ENCODE measurements at places on chromosomes 7 and 10.

DNA sequence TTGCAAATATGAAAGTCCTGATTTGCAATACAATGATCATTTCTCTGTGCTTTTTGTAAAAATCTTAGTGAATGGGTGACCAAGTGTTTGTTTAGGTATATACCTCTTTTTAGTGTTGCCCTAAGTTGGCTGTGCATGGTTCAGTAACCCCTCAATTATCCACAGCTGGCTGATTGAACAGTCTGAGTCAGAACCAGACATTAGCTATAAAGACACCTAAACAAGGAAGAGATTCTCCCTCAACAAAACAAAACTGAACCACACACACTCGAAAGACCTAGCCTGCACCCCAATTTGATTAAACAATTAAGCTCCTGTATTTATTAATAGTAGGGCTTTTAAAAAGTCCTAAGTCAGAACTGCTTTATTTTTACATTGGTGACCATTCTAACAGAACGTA lies 2.8 kb downstream of the RSBN1L start:
- DNase-seq: peak; percentile 61

DNA sequence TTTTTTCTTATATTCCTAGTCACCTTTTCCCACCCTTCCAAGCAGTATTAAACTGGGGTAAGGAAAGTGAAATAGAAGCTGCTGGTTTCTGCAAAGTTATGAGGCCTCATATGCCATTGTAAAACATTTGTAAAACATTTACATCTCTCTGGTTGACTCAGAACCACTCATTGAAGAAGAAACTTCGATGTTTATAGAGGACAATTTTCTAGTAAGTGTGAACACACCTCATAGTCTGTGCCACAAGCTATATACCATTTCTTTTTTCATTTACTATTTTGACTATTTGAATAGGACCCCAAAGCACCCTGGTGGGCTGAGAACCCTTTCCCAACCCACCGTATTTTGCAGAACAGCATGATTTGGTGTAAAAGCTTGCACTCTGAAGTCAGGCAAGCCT lies 12.9 kb upstream of the ITGB1 start:
- DNase-seq: no peak

DNA sequence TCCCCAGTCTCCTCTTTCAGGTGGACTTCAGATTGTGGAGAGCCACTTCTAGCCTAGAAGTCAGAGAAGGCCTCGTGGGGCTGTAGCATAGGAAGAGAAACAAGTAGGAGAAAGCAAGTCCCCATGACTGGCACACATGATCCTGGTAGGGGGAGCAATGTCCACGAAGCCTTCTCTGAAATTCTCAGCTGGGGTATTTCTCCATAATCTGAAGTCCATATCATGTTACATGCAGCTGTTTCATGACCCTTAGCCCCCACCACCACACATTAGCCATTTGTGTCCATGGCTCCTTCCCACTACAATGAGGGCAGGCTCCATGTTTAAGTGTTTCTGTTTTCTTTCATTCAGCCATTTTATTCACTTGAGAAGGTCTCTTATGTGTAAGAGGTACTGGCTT lies 43.2 kb downstream of the LAMB4 start:
- DNase-seq: no peak

- DNase-seq: peak; percentile 40
These were observed 137.2 kb upstream of the EFCAB10 start for GRCh38 chr7:105718511-105718925.

DNA sequence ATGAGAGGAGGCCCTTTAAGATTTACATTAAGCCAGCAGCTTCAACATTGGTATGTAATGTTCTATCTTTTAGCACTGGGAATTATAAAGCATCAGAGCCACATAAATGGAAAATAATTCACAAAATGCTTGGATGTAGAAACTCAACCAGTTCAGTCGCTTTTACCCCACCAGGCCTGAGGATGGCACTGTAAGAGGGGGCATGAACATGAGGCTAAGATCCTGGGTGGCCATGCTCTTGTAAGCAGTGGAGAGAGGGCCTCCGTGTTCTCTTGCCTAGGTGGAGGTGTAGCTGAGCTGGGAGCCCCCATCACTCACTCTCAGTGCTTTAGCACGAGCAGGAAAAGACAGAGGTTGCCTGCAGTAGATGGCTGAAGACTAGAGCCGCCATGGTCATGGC lies 238.8 kb downstream of the FANK1 start:
- peak; percentile 54 for DNase-seq

DNA sequence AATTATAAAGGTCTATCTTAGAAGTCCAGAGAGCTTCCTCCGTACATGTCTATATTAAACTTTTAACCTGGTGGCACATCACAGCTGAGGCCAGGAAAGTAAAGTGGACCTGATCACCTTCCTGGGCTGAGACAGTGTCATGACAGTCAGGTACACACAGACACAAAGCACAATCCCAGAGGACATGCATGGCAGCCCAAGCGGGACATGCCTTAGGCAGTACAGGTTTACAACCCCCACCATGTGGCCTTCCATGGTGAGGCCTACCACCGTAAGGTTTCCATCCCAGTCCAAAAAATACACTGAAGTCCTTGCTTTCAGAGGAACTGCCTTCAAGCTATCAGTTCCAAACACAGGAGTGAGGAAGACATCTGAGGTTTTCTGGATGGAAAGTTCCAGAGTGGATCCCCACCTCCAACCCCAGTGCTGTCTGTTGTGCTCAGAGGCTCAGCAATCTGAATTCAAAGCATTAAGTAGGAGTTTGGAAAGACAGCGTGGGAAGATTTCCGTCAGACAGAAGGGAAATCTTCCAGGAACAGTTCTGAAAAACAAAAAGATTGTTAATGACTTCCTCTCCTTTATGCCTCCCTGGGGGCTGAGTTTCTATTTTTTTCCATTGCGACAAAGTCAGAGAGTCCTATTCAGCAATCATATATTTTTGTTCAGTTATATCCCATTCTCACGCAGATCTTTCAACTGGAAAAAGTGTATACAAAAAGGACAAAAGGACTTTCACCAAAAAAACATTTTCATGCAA lies 20.1 kb downstream of the IFIT3 start:
- no peak for DNase-seq

DNA sequence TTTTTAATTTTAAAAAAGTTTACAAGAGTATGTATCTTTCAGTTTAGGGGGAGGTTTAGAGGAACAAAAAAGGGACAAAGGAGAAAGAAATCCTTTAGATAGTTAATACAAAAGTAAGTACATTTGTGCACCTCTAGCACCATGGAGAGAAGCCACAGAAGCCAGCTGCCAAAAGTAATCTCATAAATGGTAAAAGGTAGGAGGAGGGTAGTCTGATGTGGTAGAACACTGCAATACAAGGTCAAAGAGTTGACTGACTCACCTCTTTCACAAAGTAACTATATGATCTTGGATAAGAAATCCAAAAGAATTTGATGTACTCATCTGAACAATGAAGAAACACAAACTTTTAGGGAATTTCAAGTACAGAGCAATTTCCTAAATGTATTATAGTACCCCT lies 68.1 kb downstream of the CNOT4 start:
- no peak for DNase-seq

DNA sequence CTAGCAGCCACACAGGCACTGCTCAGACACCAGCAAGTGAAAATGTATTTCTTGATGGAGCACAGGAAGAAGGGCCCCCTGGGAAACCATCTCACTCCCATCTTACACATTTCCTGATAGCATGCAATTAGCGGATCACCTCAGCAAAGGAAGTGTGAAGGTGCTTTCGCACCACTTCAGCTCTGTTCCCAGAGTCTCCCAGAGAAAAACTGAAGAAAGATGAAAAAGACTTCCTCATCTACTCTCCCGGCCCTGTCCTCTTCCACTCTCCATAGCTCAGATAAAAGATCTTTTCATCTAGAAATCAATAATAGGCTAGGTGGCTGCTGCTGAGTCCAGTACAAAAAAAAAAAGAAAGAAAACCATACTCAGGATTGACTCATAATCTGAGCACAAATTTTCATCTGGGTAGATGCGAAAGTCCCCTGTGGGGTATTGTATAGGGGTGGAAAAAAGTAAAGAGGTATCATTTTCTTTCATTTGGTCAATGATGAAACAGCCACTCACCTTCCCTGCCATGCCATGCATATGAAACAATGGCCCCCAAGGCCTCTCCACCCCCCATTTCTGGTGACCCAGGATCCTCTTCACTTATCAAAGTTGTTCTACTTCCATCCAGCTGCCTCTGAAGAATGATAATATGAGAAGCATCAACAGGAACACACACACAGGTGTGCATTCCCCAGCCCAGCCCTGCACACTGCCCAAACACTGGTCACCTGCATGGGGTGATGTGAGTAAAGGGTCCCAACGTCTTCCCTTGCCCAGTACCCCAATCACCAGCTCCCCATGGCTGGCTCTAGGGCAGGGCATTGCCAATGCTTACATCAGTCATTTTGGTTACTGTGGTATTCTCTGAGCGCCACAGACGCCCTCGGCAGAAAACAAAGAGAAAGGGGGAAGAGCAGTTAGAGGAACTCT lies 48.8 kb upstream of the DGKI start:
- DNase-seq: no peak

DNA sequence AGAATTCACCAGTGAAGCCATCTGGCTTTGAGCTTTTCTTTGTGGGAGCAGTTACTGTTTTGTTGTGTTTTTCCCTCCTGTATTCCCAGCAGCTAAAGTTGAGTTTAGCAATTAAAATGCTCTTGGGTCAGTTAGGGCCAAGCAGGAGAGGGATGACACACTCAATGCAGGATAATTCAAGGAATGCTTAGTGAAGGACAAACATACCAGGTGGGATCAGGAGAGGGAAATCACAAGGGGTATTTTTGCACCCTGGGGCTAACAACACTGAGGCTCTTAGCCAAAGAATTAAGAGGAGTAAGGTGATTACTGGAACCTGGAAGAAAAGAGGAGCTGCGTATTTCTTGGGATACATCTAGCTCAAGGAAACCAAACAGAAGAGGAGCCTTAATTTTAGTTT lies 82.4 kb upstream of the KCND2 start:
- no peak for DNase-seq

- DNase-seq: no peak
These were observed 68.9 kb upstream of the ANTXRL start for GRCh38 chr10:46217752-46218453.

DNA sequence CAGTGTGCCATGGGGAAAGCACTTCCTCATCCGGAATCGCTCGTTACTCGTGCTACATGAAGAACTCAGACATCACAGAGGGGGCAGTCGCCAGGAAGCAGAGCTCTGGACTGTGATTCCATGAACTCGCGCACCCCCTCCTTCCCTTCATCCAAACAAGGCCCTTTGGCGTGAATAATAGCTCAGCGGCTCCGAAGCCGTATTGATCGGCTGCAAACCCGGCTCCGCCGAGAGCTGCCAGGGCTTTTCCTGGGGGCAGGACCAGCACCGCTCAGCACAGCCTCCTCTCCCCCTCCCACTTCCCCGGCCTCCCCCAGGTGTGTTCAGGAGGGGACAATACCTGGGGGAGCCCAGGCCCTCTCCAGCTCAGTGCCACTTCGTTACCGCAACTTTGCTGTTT lies 129.0 kb upstream of the TCF7L2 start:
- DNase-seq: no peak

GRCh38 chr7:73703757-73704639 lies 15.5 kb downstream of the STX1A start:
- DNase-seq: no peak

DNA sequence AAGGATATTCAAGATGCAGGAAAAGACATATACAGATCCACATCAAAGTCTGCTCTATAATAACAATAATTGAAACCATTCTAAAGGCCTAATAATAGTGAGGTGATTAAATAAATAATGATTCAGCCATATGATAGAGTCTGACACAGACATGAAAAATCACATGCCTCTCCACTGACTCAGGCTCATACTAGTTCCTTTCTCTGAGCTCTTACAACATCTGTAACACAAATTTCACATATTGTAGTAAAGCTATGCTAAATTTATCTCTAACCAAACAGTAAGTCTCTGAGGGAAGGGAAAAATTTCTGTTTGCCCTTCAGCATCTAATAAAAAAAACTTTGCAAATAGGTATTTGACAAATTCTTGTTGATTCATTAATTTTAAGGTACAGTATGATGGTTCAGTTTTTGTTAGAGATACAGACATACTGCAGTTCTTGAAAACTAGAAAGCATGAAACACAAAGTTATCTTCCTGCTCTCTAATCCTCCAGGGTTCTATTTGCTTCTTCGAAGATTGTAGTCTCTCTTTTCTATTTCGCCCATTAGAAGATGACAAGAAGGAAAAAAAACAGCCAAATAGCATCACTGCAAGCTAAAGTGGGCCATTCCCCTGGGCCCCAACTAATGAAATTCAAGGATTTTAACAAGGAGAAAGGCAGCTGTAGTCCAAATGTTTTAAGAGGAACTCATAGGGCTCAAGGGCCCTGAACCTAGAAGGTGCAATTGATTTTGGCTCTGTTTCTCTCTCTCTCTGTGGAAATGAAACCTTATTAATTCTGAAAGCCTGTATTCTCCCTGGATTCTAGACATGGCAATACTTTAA lies 53.9 kb downstream of the CUBN start:
- no peak for DNase-seq

DNA sequence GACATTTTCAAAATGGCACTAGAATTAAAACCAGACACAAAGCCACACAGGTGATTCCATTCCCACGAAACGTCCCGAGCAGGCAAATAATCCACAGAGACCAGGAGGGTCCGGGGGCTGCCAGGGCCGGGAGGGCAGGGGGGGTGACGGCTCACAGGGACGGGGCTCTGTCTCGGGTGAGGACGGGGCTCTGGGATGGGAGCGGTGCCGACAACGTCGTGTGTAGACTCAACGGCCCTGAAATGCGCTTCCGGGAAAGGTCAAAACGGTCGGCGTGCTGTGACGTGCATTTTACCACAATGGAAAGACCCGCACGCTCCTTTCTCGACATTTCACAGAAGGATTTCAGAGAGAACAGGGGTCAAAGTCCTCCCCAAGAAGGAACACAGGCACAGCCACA lies 63.3 kb upstream of the PDGFA start:
- DNase-seq: no peak

DNA sequence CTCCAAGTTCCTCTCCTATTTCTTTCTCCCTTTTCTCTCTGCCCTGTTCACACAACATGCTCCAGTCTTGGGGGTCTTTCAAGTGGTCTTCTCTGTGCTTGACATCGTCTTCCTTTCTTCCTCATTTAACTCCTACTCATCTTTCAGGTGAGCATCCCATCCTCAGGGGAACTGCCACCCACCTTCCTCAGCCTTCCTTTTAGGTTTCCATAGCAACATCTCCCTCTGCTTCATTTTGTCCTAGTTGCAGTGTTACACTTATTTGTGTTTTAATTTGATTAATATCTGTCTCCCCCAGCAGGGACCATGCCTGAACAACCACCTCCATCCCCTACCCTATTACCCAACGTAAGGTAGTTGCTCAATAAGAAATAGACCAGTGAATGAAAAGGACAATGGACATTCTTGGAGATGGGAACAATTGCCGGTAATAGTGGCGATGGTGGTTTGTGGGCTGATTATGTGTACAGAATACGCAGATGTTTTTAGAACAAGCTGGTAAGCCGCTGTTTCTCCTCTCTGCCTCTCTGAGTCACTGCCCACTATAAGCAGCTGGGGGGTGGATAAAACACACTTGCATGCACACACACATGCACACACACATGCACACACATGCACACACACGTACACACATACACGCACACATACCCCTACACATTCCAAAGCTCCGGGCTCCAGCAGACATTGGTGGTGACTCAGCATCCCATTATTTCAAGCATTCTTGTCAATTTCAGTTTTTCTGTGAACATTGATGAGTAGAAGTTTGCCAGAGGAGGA lies 251.6 kb downstream of the GATA3 start:
- DNase-seq: no peak

GRCh38 chr10:69061305-69062161 lies 26.4 kb upstream of the SRGN start:
- DNase-seq: peak; percentile 17

- DNase-seq: peak; percentile 46
These were observed 70.2 kb downstream of the ANKRD26 start for GRCh38 chr10:27030060-27030459.

- DNase-seq: peak; percentile 76
These were observed 21.8 kb upstream of the TECTB start for GRCh38 chr10:112261281-112261822.
